Panc1 (cell line): ENCODE measurements at places on chromosomes 16 and 17. TPM values are rescaled to one million over a fixed set of nuclear protein-coding genes. Genes with fewer than 3 reads are reported as not detected.

DNA sequence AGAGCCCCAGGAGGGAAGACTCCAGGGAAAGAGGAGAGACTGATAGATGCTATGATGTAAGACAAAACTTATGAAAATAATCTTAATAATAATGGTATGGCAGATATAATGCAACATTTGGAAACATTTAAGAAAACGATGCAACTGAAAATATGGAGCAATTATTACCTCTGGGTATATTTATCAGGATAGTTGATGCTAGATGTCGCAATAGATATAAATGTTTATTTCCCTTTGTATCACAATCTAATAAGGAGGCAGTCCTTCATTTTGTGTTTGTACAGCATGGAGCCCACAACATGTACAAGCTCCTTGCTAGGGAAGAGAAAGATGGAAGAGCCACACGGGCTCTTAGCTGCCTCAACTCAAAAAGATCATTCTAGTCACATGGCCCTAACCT, 101.1 kb upstream of the TMEM132E start:
- no peaks in the 10 kb centered on the region for H3K4me1 ChIP-seq
- peaks cover 10% of the 10 kb centered on the region for H3K27me3 ChIP-seq
- no peaks in the 10 kb centered on the region for H3K36me3 ChIP-seq
- no peak overlapping the region for H3K27ac ChIP-seq
- DNase-seq: no peak
- H3K4me3 ChIP-seq: no peak overlapping the region

DNA sequence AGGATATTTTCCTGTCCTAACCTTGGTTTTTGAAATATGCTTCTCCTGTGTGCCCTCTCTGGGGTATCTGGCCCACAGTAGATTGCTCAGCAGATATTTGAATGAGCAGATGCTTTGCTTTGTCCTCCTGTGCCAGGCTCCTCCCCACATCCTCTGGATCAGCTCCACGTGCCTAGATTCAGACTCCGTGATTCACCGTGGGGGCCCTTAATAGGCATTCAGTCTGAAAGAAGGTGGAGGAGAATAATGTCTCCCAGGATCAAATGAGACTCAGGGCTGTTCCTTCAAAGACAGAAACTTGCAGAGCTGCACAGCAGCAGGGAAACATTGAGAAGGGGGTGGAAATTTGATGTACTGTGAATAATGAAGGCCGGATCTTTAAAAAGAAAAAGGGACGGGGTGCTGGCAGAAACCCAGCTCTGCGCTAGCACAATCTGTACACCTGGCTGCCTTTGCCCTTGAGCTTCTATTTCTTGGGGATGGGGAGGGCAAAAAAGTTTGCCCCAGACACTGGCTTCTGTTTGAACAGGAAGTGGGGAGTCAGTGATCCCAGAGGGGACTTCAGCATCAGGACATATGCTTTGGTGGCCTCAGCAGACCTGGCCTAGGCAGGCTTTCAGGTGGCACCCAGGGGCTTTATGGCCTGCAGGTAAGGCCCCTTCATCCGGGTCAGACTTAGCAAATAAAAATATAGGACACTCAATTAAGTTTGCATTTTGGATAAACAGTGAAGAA, 15.9 kb upstream of the SLC12A3 start:
- no peak overlapping the region for H3K4me3 ChIP-seq
- no peaks in the 10 kb centered on the region for H3K36me3 ChIP-seq
- no peaks in the 10 kb centered on the region for H3K27me3 ChIP-seq
- no peak overlapping the region for H3K27ac ChIP-seq

DNA sequence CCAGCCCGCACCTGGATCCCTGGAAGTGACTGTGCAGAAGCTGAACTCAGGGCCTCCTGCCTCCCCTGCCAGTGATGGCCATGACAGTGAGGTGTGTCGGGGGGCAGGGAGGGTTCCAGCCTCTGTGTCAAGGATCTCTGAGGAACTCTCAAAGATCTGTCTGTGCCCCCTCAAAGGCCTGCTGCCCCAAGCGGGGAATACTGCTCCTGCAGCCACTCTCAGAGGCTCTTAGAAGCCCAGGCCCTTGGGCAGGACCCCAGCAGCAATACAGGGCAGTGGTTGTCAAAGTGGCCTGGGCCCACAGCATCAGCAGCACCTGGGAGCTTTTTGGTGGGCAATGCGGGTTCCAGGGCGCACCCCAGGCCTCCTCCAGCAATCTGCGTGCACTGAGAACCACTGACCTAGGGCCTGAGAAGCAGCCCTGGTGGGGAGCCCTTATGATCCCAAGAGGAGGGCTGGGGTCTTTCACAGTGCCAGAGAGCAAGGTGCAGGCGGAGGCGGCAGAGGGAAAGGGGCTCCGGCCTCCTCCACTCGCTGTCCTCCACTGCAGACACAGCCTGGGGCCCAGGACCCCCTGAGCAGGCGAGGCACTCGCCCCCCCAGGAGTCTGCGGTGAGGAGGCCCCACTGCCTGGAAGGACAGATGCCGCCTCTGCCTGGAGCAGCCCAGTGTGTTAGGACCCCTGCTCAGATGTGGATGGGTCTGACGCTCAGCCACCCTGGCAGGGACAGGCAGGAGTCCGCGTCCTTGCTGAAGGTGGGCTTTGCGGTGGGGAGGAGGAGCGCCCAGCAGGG, 42.1 kb downstream of the ENGASE start:
- H3K36me3 ChIP-seq: no peaks in the 10 kb centered on the region
- H3K4me1 ChIP-seq: no peaks in the 10 kb centered on the region
- no peak overlapping the region for H3K4me3 ChIP-seq

Gene PIMREG
- 41.2 TPM for total RNA-seq

Gene TBX21
- 0.10 TPM for total RNA-seq

Gene PPY
- not detected for total RNA-seq
